T-cell (primary cell): ENCODE measurements at places on chromosomes 5 and 9. TPM values are rescaled to one million over a fixed set of nuclear protein-coding genes. Genes with fewer than 3 reads are reported as not detected.

GRCh38 chr5:14270209-14270702, 127.1 kb downstream of the TRIO start:
- H3K4me1 ChIP-seq, result no peaks in the 10 kb centered on the region
- no peaks in the 10 kb centered on the region for H3K36me3 ChIP-seq
- DNase-seq, result no peak
- H3K4me3 ChIP-seq, result no peak overlapping the region
- H3K27me3 ChIP-seq, result no peaks in the 10 kb centered on the region

DNA sequence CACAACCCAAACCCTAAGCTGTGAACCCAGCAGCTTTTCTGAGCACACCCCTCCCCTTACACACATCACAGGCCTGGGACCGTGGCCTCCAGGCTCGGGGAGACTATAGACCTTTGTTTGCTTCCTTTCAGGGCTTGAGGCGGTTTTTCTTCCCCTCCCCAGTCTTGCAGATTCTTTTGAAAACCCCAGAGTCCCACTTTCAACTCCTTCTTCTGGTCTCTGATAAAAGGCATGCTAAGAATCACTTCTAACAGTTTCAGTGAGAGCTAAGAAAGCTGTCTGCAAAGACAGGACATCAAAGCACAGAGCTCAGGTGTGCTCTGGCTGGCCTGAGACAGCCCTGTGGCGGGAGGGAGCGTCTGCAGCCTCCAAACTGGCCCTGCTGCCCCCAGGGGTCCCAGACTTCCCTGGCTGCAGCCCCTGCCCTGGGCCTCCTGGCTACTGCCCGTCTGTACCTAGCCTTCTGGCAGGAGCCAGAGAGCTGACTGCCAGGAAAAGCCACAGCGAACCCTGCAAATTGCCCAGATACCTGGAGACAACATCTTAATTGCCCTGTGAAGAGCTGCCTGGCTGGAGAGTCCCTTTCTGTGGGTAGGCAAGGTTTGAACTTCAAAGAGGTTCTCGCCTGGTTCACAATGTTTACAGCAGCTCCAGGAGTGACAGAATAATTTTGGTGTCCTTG, 138.9 kb downstream of the GADD45G start:
- H3K4me1 ChIP-seq, result peaks cover 38% of the 10 kb centered on the region
- DNase-seq, result peak; percentile 51
- no peaks in the 10 kb centered on the region for H3K27me3 ChIP-seq
- H3K4me3 ChIP-seq, result peak overlapping the region; percentile 42

DNA sequence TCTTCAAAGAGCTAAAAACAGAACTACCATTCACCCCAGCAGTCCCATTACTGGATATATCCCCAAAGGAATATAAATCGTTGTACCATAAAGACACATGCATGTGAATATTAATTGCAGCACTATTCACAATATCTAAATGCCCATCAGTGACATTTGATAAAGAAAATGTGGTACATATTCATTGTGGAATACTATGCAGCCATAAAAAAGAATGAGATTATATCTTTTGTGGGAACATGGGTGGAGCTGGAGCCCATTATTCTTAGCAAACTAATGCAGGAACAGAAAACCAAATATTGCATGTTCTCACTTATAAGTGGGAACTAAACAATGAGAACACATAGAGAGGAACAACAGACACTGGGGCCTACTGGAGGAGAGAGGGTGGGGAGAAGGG, 38.7 kb downstream of the FCHO2 start:
- no peak for DNase-seq
- H3K27ac ChIP-seq, result no peak overlapping the region
- H3K4me3 ChIP-seq, result no peak overlapping the region
- no peaks in the 10 kb centered on the region for H3K36me3 ChIP-seq
- H3K27me3 ChIP-seq, result no peaks in the 10 kb centered on the region
- H3K4me1 ChIP-seq, result no peaks in the 10 kb centered on the region

The EGR1 gene
- 13.8 TPM for total RNA-seq

GRCh38 chr5:75734913-75735789, 17.9 kb upstream of the POC5 start:
- H3K4me1 ChIP-seq, result no peaks in the 10 kb centered on the region
- no peak for DNase-seq
- H3K36me3 ChIP-seq, result no peaks in the 10 kb centered on the region
- H3K27me3 ChIP-seq, result no peaks in the 10 kb centered on the region
- H3K27ac ChIP-seq, result no peak overlapping the region

- no peaks in the 10 kb centered on the region for H3K27me3 ChIP-seq
- no peaks in the 10 kb centered on the region for H3K4me1 ChIP-seq
- H3K4me3 ChIP-seq, result no peak overlapping the region
Measured at GRCh38 chr5:170148430-170149205, 42.9 kb downstream of the FOXI1 start.

DNA sequence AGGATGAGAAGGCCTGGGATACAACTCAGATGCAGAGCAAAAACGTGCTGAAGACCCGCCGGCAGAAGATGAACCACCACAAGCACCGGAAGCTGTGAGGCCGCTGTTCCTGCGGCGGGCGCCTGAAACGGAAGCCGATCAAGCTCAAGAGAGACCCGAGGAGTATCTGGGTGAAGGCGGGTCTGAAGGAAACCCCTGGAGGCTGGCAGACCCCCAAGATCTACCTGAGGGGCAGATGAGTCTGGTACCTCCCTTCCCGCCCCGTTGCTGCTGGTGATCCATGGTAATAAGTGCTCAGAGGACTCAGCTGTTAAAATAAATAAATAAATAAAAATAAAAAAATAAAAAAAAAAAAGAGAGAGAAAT, 89.3 kb downstream of the BASP1 start:
- no peaks in the 10 kb centered on the region for H3K4me1 ChIP-seq
- no peaks in the 10 kb centered on the region for H3K27me3 ChIP-seq
- H3K27ac ChIP-seq, result no peak overlapping the region
- no peak overlapping the region for H3K4me3 ChIP-seq
- DNase-seq, result no peak

DNA sequence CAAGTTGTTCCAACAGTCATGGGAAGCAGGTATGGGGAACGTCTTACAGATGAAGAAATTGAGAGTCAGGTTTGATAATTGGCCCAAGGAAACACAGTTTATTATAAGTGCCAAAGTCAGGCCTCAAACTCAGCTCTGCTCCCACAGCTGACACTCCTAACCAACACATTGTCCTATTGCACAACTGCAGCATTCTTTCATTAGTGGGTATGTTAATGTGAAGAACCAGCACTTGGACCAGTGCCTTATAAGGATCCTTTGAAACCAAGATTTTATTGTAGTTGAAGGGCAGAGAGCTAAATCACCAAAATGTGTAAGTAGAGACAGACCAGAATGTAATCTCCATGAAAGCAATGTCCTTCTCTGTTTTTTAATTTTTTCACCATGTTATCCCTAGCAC, 56.1 kb downstream of the GRIA1 start:
- H3K27ac ChIP-seq, result no peak overlapping the region
- no peaks in the 10 kb centered on the region for H3K36me3 ChIP-seq
- H3K27me3 ChIP-seq, result no peaks in the 10 kb centered on the region

The NACC2 gene
- total RNA-seq, result 11.7 TPM

The TMEM141 gene
- 24.4 TPM for total RNA-seq

GRCh38 chr5:126481243-126481642, 58.0 kb downstream of the GRAMD2B start:
- no peaks in the 10 kb centered on the region for H3K27me3 ChIP-seq
- H3K36me3 ChIP-seq, result peaks cover 5% of the 10 kb centered on the region
- no peaks in the 10 kb centered on the region for H3K4me1 ChIP-seq
- DNase-seq, result no peak
- H3K4me3 ChIP-seq, result no peak overlapping the region

The CCIN gene
- total RNA-seq, result not detected

DNA sequence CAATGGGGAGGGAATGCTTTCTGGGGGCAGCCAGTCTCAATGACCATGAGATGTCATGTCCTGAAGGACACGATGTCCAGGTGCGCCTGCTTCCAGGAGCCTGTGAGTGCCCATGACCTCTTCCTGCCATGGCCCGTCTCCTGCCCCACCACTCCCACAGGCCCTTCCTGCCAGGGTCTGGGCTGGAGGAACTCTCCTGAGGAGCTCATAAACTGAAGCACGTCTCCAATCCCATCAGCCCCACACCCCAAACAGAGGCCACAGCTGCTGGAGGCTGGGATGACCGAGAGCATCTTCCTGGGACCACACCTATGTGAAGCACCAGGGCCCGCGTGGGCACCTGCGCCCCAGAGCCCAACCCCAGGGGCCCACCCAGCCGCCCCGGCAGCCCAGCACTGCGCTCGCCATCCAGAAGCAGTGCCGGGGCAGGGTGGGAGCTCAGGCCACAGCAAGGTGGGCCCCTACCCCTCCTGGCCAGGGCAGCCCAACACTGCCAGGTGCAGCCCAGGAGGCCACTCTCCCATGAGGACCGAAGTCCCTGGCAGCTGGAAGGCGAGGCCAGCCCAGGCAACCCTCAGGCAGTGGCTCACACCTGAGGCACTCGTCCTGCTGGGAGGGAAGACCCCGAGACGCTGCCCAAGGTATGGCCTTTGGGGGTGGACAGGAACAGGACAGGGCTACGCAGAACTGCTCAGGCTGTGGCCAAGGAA, 53.9 kb upstream of the UBAC1 start:
- no peak for DNase-seq
- no peaks in the 10 kb centered on the region for H3K4me1 ChIP-seq
- no peaks in the 10 kb centered on the region for H3K36me3 ChIP-seq
- no peak overlapping the region for H3K27ac ChIP-seq
- H3K27me3 ChIP-seq, result no peaks in the 10 kb centered on the region

The SLC6A19 gene
- total RNA-seq, result not detected

The CCNJL gene
- not detected for total RNA-seq

- no peak for DNase-seq
- no peak overlapping the region for H3K4me3 ChIP-seq
- no peak overlapping the region for H3K27ac ChIP-seq
- no peaks in the 10 kb centered on the region for H3K4me1 ChIP-seq
- H3K36me3 ChIP-seq, result no peaks in the 10 kb centered on the region
- H3K27me3 ChIP-seq, result no peaks in the 10 kb centered on the region
Measured at GRCh38 chr9:71637375-71637774, 130.9 kb downstream of the CEMIP2 start.

GRCh38 chr5:68476854-68477253, 261.3 kb downstream of the PIK3R1 start:
- DNase-seq, result no peak
- H3K4me1 ChIP-seq, result no peaks in the 10 kb centered on the region
- H3K27ac ChIP-seq, result no peak overlapping the region
- no peaks in the 10 kb centered on the region for H3K27me3 ChIP-seq
- H3K36me3 ChIP-seq, result no peaks in the 10 kb centered on the region

The CTSV gene
- total RNA-seq, result not detected

The CTXN3 gene
- total RNA-seq, result not detected

DNA sequence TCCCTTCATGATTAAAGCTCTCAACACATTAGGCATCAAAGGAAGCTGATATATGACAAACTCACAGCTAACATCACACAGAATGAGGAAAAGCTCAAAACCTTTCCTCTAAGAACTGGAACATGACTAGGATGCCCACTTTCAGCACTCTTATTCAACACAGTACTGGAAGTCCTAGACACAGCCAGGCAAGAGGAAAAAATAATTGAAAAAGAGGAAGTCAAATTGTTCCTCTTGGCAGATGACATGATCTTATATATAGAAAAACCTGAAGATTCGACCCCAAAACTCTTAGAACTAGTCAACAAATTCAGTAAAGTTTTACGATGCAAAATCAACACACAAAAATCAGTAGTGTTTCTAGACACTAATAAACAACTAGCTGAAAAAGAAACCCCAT, 144.3 kb upstream of the NREP start:
- no peak overlapping the region for H3K27ac ChIP-seq
- H3K36me3 ChIP-seq, result no peaks in the 10 kb centered on the region
- H3K27me3 ChIP-seq, result no peaks in the 10 kb centered on the region
- no peak overlapping the region for H3K4me3 ChIP-seq
- no peak for DNase-seq

- no peak overlapping the region for H3K27ac ChIP-seq
- H3K4me1 ChIP-seq, result peaks cover 4% of the 10 kb centered on the region
- no peak for DNase-seq
- no peaks in the 10 kb centered on the region for H3K36me3 ChIP-seq
- H3K4me3 ChIP-seq, result no peak overlapping the region
- H3K27me3 ChIP-seq, result peaks cover 35% of the 10 kb centered on the region
Measured at GRCh38 chr5:161549106-161549505, 2.6 kb upstream of the GABRB2 start.

DNA sequence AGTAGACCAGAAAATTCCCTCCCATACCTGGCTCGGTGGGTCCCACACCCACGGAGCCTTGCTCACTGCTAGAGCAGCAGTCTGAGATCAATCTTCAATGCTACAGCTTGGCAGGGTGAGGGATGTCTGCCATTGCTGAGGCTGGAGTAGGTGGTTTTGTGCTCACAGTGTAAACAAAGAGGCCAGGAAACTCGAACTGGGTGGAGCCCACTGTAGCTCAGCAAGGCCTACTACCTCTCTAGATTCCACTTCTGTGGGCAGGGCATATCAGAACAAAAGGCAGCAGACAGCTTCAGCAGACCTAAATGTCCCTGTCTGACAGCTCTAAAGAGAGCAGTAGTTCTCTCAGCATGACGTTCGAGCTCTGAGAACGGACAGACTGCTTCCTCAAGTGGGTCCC, 5.6 kb upstream of the GZMA start:
- H3K4me3 ChIP-seq, result no peak overlapping the region
- H3K27me3 ChIP-seq, result no peaks in the 10 kb centered on the region
